ENCODE measurements at places on chromosomes 7 and 10.

GRCh38 chr7:7970531-7971307 is 2.1 kb downstream of the GLCCI1 start:
- no peak for DNase-seq

- no peak for DNase-seq
Measured at GRCh38 chr7:69603937-69604494, 5.7 kb downstream of the AUTS2 start.

- DNase-seq: no peak
Measured at GRCh38 chr7:123112833-123113232, 86.9 kb downstream of the SLC13A1 start.

DNA sequence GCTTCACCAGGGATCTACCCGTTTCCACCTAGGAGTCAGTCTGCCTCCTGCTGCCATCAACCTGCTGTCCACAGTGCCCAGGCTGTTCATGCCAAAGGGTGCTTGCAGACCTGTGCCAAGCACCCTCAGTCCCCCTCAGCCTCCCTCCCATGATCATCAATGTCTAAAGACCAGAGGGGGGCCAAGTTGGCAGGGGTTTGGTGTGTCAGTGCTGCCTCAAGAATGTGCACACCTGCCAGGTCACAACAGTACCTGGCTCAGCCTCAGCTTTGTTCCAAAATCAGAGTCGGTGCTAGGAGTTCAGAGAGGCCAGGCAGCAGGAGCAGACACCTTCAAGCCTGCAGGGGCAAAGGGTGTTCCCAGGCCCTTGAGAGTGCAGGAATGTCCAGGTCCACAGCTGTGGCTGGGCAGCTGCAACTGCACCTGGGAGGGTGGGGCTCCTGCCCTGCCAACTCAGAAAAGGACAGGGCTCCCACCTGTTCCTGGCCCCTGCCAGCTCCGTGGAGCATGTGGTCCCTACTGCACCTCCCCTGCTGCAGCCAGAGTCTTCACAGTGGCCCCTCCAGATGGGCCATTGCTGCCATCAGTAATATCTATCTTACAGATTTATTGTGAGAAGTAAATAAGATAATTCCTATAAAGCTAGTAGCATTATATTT is 219.5 kb downstream of the POLR1F start:
- no peak for DNase-seq

DNA sequence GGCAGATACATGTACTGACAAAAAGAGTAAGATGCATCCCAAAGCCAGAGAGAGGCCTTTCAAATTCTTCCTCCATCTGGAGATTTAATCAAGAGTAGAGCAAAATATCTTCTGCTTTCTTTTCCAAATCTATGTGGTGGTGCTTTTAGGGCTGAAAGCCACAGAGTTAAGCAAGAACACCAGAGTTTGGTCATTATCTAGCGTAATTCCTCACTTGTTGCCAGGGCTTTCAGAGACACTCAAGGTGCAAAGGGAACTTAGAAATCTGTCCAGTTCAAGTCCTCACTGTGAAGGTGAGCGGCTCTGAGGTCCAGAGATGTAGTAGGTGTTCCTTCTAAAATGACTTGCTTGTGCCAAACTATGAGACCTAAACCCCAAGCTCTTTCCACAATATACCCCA is 10.9 kb upstream of the NFE2L3 start:
- DNase-seq: no peak

DNA sequence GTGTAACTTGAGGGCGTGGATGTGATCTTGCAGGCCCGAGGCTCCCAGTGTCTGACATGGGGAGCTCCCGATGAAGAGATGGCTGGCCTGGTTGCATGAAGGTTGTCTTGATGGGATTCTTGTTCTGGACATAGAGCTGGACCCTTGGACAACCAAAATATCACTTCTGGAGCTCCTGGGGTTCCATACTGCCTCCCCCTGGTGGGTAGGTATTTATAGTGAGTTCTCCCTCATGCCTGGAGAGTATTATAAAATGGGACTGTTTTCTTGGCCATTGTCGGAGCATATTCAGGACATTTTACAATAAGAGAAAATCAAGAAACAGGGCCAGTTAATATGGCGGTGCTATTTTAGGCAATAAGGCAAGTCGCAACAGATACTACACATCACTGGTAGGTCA is 32.6 kb upstream of the GIMAP8 start:
- no peak for DNase-seq

DNA sequence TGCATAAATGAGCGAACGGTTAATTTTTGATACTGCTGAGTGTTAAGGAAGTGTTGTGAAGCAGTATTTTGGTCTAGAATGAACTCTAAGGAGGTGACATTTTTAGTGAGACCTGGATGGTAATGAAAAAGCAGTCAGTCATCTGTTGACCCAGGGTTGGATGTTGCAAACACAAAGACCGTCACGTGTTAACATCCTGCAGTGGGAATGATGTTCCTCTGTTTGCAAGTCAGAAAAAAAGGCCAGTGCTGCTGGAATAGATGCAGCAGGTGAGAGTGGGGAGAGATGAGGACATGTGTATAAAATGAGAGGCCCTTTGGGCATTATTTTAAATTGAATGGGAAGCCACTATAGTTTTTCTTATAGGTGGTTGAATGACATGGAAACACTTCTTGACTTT is 39.3 kb downstream of the INSYN2A start:
- no peak for DNase-seq

DNA sequence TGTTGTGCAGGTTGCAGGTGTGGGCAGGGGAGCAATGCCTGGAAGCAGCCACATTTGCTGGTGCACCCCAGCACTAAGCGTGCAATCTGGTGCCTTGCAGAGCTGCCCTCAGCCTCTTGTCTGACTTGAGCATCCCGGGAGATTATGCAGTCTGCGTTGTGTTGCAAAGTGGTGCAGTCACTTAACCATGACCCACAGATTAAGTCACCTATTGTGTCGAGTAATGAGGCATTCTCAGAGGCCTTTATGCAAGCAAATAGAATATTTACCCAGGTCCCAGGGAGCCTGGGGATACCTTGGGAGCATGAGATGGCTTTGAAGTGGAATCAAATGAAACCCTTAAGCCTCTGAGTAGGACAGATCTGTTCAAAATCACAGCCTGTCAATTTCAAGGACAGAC is 529.0 kb downstream of the TYW1 start:
- DNase-seq: no peak

DNA sequence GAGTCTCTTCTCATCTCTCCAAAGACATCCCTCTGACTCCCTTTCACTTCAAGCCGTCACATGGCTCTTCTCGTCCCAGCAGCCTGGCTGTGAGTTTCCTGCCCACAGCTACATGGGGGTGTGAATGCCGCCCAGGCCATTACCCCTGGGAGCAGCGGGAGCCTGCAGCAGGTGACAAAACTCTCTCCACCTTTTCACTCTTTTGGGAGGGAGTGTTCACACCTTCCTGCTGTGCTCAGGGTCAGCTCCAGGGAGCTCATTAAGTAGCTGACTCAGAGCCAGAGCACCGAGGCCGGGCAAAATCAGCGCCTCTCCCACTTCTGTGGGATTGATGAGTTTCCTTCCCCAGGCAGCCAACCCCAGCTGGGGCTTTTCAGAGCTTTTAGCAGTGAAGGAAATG is 271.3 kb downstream of the TYW1 start:
- no peak for DNase-seq

DNA sequence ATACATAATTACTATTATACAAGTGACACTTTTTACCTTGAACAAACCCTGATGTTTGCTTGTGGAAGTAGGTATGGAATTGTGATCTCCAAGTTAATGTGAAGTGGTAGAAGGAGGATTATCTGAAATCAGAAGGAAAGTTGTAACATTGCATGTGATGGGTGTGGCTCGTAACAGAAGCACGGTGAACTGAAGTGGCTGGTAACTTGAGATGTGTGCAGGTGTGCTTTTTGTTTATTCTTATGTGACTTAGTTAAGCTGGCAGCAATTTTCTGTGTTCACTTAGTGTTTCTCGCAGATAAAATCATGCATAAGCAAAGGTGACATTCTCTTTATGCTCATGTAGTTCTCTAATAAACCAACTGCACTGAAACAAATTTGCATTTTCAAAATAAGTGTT is 82.3 kb downstream of the ZEB1 start:
- no peak for DNase-seq

- DNase-seq: no peak
Measured at GRCh38 chr10:1172256-1172984, 116.2 kb downstream of the WDR37 start.

- no peak for DNase-seq
Measured at GRCh38 chr10:92407305-92408016, 116.5 kb downstream of the MARCHF5 start.

- no peak for DNase-seq
Measured at GRCh38 chr10:132904814-132905649, 37.3 kb downstream of the CFAP46 start.

DNA sequence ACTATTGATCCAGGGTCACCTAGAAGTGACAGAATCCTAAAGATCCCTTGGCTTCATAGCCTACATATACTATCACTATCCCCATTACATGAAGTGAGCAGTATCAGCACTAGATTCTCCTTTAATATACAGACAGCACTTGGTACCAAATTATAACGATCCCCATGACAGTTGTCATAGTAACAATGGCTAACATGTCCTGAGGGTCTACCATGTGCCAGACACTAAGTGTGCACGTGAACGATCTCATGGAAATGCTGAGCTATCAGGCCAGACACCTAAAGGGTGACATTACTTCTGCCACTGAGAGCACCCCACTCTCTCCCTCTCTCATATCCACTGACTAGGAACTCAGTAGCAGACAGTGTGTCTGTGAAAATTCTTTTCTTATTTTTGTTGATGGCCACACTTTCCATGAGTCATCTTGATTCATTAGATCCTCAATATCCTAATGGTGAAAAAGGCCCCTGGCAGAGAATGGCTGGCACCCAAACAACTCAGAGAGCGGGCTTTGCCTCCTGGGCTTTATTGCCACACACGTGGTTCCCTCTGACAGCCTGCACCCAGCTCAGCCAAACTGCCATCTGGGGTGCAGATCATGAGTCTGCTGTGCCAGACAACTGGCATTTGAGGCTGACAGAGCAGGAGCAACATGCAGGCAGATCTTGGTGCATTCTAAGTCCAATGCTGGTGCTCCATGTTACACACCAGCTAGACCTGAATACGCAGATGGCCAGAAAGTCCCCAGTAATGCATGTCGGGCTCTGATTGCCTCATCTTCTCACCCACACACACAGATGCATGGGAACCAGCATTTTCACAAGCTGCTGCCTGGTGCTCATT is 176.3 kb downstream of the DGKI start:
- DNase-seq: no peak

DNA sequence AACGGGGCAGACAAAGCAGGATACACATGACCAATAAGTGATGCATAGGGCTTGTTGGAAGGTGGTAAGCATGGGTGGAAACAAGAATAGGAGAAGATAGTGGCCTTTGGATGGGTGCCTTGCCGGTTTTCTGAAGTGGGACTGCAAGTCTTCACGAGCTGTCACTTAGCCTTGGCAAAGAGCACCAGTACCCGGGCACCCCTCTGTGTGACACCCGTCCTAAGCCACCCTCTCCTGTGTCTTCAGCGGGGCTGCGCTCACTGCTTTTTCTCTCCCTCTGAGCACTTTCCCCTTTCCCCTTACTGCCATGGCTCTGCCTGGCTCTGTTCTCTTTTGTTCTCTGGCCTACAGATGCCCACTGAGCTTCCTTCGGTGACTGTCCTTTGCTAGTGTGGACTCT is 399.7 kb upstream of the MKI67 start:
- DNase-seq: no peak

DNA sequence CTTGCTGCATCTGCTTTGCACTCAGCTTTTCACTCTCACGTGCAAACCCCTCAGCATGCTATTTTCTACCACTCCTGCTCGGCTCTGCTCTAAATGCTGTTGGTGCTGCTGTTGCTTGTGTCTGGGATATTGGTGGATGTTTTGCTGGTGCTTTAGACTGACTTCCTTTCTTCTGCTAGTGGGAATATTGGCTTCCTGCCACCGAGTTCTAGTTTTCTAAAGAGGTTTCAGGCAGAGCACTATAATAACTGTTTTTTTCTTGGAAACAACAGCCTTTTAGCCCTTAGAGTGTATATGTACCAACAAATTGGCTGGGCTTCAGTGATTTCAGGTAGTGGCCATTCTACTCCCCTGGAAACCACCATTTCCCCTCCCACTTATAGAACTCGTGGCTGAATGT is 27.8 kb downstream of the TMEM236 start:
- DNase-seq: no peak

- no peak for DNase-seq
Measured at GRCh38 chr10:43682956-43683355, 34.3 kb upstream of the ZNF32 start.

GRCh38 chr7:66403564-66403963 is 198.4 kb downstream of the TPST1 start:
- DNase-seq: no peak

DNA sequence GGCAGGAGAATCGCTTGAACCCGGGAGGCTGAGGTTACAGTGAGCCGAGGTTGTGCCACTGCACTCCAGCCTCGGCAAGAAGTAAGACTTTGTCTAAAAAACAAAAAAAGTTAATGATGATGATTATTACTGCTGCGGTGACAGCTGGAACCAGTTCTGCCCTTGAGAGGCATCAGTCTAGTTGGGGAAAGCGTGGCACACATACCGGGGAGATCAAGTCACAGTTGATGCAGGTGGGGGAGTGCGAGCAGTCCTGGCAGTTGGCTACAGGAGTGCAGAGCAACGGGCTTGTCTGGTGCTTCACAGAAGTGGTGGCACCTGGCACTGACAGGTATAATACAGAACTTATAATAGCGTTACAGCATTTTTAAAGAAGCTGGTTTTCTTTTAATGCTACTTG is 173.0 kb downstream of the ARHGAP21 start:
- no peak for DNase-seq

DNA sequence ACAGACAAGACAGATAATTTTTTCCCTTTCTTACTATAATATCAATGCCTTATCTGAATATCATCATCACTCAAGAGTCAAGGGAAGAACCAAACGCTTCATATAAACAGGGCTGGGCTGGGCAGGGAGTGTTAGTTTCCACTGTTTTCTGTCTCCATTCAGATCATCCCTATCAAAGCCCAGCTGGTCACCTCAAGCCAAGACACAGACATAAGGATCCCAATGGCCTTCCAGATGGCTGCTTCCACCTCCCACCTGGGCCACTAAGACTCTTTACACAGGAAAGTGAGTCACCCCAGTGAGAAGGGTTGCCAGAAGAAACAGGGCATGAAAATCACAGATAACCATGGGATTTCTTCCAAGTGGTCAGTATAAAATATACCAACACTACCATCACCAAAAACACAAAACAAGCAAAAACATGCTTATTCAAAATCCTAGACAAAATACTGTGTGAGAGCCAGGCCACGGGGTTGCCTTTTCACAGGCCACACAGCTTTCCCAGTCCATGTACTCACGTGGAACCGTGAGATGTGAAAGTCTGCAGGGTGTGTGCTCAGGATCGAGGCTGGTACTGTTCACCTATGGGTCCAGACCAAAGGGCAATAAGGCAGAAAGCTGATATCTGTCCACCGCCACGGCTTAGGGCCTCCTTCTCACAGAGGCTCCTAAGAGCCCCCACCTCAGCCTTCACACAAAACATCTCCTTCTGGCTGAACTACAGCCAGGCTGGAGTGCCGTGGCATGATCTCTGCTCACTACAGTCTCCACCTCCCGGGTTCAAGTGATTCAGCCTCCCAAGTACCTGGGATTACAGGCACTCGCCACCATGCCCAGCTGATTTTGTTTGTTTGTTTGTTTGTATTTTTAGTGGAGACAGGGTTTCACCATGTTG is 5.7 kb downstream of the PRSS1 start:
- no peak for DNase-seq

All from cortex of kidney (tissue), 1 donor.